Forelimb muscle (tissue), 1 donor: ENCODE measurements at places on chromosomes 16 and 17.

GRCh38 chr17:48148029-48148770 lies 40.6 kb downstream of the SNX11 start:
- DNase-seq, result no peak

GRCh38 chr16:67773099-67773498 lies 33.3 kb downstream of the RANBP10 start:
- DNase-seq, result no peak

GRCh38 chr17:50890675-50891516 lies 24.7 kb upstream of the TOB1 start:
- DNase-seq, result no peak

DNA sequence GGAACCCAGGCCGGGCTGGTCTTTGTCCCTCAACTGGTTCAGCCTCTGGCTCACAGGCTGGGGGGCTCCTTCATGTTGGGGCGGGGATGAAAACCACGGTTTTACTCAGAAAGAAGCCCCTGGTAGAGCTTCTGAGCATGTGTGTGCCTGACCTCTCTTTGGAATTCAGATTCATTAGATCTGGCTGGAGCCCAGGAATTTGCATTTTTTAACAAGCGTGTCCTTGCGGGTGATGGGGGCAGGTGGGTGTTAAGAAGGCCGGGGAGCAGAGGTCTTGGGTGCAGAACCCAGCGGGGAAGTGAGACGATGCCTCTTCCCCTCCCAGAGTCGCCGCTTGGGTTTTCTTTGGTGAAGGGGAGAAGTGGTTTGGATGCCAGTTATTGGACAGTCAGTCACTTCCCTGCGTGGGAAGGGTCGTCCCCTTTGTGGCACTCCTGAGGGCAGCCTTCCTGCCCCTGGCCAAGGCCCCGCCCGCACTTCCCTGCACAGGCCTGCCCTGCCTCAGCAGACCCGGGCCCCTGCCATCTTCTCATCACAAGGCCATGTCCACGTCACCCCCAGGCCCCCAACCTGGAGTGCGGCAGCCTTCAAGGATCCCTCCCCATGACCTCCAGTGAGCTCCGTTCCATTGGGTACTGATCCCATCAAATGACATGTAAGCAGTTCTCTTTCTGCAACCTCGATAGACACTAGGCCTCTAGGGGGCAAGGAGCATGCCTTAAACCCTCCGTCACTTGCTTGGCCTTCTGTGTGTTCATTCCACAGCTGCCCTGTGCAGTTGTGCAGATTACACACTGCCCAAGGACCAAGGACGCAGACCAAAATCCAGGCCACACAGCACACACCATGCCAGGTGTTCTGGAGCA lies 177.7 kb upstream of the CIBAR2 start:
- no peak for DNase-seq

- DNase-seq, result no peak
Measured at GRCh38 chr17:29084541-29085146, 41.7 kb downstream of the PIPOX start.

DNA sequence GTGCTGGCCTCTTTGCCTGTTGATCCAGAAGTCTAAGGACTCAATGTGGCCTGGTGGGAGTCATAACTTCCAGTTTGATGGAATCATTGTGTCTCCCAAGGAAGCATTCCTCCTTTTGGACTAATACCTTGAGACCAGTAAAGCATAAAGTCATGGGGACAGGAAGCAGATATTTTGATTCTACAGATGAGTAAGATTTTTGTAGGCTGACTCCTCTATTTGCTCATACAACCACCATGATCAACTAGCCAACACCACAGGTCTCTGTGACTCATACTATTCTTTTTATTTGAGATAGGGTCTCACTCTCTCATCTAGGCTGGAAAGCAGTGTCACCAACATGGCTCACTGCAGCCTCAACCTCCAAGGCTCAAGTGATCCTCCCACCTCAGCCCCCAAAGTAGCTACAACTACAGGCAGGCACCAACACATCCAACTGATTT lies 6.2 kb downstream of the MT2A start:
- no peak for DNase-seq

DNA sequence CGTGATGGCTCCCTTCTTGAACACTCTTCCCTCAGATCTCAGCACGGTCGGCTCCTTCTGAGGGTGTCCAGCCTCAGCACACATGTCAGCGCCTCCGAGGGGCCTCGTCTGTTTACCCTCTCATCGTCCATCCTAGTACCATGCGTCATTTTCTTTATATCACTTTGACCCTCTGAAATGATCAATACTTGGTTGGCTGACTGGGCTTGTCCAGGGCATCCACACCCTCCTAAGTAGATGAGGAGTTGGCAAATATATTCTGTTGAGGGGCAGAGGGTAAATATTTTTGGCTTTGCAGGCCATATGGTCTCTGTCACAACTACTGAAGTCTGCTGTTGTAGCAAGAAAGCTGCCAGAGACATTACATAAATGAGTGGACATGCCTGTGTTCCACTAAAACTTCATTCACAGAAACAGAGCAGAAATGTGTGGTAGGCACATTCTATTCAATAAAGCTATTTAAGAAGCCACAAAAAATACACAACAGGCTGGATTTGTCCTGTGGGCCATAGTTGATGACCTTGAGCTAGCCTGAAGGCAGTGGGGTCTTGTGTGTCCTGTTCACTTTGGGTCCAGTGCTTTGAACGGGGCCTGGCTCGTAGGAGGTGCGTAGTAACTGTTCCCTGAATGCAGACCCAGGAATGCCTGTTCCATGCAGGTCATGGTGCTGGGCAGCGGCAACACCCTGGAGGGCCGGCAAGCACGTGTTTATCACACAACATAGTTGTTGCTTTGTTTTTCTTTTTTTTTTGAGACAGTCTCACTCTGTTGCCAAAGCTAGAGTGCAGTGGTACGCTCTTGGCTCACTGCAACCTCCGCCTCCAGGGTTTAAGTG lies 185.8 kb downstream of the SNX29 start:
- no peak for DNase-seq

DNA sequence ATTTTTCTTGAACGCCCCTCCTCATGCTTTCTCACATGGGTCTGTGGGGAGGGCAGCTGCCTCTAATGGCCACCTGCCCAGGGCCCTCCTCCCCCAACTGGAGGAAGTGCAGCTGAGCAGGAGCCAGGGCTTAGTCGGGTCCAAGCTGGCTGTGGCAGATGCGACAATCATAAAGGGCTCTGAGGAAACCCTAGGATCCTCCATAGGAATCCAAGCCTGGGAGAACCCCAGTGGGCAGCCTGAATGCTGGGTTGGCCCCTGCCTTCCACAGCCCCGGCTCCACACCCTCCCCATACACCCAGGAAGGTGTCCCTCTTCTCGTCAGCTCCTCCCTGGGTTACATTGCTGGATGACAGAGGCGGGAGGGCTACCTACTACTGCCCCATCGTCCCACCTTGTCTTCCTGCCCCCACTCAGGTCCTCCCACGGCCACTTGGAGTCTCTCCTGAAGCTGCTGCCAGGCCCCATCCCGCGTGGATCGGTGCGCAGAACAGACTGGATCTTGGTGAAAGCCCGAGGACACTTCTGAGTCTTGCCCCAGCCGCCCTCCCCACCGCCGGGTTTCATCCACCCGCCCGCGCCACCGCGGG lies 15.6 kb upstream of the CBFB start:
- no peak for DNase-seq

- no peak for DNase-seq
Measured at GRCh38 chr16:3842994-3843393, 37.5 kb downstream of the CREBBP start.

DNA sequence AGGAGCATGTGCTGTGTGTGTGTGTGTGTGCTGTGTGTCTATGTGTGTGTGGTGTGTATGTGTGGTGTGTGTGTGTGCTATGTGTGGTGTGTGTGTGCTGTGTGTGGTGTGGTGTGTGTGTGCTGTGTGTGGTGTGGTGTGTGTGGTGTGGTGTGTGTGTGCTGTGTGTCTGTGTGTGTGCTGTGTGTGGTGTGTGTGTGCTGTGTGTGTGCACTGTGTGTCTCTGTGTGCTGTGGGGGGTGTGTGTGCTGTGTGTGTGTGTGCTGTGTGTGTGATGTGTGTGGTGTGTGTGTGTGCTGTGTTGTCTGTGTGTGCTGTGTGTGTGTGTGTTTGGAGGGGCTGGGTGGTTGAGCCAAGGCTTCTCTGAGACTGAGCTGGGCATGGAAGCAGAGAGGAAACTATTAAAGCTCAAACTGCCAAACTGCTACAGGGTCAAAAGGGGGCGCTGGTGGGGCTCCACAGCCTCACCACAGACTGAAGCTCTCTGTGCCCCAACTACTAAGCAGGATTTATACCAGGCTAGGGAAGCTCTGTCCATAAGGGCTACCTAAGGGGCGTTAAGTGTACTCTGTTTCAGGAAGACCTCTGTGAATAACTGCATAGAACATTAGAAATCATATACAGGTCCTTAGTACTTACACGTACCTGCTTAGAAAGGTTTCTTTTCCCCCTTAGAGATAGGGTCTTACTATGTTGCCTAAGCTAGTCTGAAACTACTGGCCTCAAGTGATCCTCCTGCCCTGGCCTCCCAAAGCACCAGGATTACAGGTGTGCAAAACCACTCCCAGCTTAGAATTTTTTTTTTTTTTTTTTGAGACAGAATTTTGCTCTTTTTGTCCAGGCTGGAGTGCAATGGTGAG lies 27.8 kb upstream of the GHDC start:
- no peak for DNase-seq

GRCh38 chr16:88705801-88706228 lies 393 bp downstream of the RNF166 start:
- DNase-seq, result no peak

- DNase-seq, result no peak
Measured at GRCh38 chr17:65018610-65019316, 37.8 kb downstream of the GNA13 start.

DNA sequence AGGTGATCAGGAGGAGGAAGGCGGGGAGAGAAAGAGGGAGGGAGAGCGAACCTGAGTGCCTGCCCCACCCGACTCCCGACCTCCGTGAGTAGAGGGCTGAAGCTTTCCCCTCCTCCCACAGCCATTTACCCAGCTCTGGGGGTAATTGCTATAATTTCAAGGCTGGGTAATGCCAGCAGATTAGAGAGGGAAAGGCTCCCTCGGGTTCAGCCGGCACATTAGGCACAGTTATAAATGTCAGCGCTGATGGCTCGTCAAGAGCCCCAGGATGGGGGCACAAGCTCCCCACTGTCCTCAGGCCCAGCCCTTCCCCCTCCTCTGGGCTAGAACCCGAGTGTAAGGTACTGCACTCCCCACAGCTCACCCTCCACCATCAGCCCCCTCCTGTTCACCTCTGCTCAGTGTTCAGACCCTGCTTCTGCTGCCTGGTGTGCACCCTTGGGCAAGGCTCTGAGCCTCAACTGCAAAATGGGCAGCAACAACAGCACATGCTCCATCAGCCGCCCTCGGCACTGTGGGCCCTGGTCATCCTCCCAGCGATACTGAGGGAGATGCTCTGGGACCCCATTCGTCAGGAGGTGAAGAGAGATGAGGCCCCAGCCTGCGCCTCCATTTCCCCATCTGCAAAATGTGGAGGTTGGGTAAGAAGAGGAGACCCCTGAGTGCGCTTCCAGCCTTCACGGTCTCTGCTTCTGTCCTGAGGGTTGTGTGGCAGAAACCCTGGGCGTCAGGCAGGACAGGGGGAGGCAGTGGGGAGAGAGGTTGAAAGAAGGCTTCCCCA lies 77.2 kb downstream of the NT5M start:
- DNase-seq, result no peak

DNA sequence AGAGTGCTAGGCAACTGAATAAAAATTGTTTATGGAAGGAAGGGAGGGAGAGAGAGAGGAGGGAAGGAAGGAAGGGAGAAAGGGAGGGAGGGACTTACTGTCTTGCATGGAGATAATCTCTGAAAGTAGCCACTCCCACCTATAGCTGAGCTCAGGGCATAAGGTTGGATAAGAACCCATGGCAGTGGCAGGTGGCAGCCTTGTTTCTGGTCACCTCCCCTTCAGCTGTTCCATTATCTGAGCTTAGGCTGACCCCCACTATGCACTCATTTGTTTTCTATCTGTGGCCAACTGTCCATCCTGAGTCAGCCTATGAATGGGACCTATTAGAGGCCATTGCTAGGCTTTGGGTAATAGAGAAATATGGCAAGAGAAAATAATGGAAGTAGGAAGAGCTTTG lies 25.3 kb upstream of the MTMR4 start:
- no peak for DNase-seq

- no peak for DNase-seq
Measured at GRCh38 chr17:78219396-78220150, 5.5 kb downstream of the BIRC5 start.

GRCh38 chr17:64694207-64694606 lies 32.1 kb upstream of the SMURF2 start:
- no peak for DNase-seq

- no peak for DNase-seq
Measured at GRCh38 chr16:4293822-4294457, 21.1 kb upstream of the TFAP4 start.

DNA sequence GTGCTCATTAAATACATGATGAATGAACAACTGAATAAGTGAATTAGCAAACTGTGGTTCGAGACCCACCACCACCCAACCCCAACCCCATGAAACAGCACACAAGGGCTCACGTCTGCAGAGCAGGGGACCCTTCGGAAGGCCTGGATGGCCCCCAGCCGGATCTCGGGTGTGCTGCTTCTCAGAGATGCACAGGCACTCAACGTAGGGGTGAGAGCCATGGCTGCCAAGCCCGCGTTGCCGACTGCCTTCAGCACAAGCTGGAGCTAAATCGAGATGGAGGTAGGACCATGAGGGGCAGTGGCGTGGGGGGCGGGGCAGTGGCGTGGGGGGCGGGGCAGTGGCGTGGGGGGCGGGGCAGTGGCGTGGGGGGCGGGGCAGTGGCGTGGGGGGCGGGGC lies 93.2 kb downstream of the LITAF start:
- no peak for DNase-seq

GRCh38 chr16:28025631-28026030 lies 37.9 kb downstream of the GSG1L start:
- DNase-seq, result no peak

DNA sequence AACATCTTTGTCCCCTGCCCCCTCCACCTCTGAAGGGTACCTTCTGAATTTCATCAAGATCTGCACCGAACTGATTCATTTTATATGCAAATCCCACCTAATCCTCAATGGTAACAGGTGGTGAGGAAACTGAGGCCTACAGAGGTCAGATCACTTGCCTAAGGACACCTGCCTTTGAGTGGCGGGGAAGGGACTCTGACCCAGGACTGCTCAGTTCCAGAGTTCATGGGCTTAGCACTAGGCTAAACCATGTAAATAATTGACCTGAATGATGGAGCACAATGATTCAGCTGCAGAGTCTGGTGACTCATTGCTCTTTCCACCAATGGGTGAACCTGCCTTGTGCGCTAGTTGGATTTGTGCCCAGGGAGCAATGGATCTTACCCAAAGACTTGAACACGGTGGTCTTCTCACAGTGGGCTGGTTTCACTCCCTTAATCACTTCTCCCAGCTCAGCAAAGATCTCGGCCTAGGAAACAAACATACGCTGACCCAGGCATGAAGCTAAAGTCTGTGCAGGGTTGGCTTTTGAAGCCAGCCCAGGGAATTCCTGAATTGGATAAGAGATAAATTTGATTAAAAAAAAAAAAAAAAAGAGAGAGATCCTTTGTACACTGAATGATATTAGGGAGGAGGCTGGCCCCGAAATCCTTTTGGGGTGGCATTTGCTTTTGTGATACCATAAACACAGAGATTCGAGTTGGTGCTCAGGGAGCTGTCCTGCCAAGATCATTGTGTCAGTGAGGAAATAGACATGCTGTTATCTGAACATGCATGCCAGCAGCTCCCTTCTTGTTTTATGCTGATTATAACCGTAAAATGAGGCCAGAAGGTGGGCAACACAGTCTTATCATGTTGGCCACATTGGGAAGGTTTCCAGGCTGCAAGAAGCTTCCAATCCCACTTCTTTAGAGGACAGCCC lies 17.0 kb downstream of the CRYM start:
- no peak for DNase-seq

GRCh38 chr16:83615141-83615952 lies 192.4 kb upstream of the HSBP1 start:
- DNase-seq, result no peak

- DNase-seq, result no peak
Measured at GRCh38 chr17:74916136-74916850, 6.8 kb downstream of the USH1G start.
